ENCODE measurements at places on chromosomes 3 and 15.

DNA sequence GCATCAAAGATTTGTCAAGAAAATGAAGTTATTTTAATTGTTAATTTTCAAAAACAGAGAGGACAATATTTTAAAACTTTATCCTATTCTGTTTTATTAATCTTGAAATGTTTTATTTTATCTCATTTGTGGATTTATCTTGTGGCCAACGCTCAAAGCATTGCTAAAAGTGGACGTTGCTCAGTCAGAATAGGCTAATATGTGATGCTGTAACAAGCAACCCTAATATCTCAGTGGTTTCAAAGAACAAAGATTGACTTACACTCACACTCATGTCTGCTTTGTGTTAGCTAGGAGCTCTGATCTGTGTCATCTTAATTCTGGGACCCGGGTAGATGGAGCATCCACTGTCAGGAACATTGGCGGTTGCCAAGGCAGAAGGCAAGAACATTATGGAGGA lies 86.0 kb upstream of the PLCL2 start:
- DNase-seq, result no peak

DNA sequence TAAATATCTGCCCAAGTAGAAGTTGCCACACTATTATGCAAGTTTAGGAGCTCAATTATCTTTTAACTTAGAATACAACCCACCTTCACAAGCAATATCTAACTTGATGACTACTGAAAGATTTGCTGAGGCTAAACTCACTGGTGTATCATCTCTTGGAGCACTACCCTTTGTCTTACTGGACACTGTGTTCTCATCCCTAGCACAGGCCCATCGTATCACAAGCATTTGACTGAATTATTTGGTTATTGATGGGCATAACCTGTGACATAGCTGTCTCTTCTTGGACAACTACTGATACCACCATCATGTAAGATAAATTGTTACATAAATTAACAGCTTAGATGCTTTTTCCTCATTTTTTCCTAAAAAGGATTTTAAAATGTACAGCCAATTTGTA lies 216.2 kb upstream of the THBS1 start:
- DNase-seq, result no peak

DNA sequence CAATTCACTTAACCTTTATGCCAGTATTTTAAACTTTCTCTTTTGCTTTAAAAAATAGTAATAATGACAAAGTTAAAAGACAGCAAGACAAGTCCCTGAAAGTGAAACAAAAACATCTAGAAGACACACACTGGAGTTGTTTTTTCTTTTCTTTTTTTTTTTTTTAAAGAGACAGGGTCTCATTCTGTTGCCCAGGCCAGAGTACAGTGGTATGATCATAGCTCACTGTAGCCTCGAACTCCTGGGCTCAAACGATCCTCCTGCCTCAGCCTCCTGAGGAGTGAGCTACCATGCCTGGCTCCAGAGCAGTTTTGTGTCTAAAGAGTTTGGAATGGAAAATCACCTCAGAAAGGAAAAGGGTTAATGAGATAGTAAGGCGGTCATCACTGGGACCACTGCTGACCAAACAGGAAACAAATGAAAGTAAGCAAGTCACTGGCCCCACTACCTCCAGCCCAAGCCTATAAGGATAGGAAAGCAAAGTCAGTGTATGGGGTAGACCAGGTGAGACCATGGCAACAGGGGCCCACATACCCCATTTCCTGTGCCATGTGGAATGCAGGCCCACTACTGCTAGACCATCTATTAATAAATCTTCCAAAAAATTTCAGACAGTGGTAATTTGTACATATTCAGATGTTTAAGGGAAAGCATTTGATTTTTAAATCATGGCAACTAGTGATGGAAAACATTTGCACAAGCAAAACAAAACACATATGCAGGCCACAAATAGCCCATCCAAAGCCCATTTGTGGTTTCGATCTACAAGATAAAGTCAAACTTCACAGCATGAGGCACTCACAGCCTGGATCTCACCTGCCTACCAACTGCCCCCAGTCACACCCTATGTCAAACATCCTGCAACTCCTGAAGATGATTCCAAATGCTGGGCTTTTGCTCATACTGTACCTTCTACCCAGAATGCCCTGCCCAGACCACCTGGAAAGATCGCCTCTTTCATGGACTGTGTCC lies 62.6 kb downstream of the OSBPL10 start:
- DNase-seq, result no peak

GRCh38 chr3:151213881-151214280 lies 10.9 kb upstream of the GPR171 start:
- no peak for DNase-seq

GRCh38 chr3:126704494-126705214 lies 614 bp downstream of the CHCHD6 start:
- no peak for DNase-seq

DNA sequence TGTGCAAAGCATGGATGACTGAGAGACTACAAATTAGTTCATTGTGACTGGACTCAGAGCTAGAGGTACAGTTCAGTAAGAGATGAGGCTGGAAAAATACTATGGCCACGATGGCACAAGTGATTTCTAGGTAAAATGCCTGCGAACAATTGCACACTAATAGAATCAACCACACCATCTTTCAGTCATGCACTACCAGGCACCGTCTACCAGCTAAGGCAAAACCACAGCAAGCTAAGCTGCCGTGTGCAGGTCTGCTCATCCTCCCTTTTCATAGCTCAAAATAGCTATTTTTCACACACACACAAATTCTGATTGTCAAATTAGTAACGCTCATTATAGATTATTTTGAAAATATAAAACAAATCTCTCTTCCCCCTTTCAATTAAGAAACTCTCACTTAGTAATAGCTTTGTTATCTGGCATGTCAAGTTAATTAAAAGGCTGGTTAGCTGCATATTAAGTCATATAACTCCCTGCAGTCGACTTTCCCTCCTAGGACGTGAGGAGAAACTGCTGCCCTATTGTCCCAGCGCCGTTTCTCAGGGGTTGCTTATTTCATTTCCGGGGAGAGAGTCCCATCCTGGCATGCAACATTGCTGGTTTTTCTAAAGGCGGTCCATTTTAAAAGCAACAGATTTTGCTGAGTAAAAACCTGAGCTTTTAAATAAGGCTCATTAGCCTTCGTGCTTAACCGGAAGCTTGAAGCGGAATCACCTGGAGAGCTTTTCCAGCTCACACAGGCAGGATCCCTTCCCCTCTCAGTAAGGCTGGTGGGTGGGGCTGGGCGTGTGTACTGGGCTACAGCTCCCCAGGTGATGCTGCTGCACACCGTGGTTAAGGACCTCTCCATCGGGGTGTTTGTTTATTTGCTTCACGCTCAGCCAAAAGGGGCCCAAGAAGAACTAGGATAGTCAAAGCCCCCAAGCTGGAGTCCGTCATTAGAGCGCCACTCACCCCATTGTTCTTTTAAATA lies 16.9 kb upstream of the MEX3B start:
- DNase-seq, result no peak

- DNase-seq, result no peak
These were observed 19.5 kb downstream of the BFSP2 start for GRCh38 chr3:133419151-133419909.

- no peak for DNase-seq
These were observed 85.4 kb downstream of the XXYLT1 start for GRCh38 chr3:195185583-195185982.

- no peak for DNase-seq
These were observed 5.0 kb downstream of the TOMM70 start for GRCh38 chr3:100395679-100396431.

DNA sequence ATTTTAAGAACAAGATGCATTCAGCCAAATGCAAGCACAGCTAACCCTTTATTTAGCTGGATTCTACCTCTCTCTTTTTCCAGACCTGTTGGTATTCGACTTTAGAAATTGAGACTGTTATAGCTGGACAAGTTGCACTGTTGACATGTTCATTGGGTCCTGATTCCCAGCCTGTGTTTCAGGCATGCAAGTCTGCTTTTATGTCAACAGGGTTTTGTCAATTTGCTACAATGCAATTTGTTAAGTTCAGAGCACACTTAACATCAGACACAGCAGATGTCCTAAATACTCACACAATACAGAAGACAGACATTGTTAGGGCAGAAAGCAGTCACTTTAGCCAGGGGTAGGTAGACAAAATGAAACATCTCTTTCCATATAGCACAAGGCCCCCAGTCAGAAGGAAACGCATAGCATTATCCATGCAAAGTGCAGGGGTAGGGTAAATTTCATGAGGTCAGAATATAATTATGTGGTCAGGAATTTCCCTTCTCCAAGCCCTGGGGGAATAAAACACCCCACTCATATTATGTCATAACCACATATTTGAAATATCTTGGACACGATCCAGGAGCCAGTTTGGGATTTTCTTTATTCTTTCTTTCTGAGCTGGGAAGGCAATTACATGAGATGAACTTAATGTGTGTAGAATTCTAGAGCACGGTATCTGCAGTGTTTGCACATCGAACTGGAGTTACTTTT lies 504.1 kb downstream of the NTRK3 start:
- no peak for DNase-seq

- DNase-seq, result no peak
These were observed 14.2 kb downstream of the POC1A start for GRCh38 chr3:52140000-52140399.

DNA sequence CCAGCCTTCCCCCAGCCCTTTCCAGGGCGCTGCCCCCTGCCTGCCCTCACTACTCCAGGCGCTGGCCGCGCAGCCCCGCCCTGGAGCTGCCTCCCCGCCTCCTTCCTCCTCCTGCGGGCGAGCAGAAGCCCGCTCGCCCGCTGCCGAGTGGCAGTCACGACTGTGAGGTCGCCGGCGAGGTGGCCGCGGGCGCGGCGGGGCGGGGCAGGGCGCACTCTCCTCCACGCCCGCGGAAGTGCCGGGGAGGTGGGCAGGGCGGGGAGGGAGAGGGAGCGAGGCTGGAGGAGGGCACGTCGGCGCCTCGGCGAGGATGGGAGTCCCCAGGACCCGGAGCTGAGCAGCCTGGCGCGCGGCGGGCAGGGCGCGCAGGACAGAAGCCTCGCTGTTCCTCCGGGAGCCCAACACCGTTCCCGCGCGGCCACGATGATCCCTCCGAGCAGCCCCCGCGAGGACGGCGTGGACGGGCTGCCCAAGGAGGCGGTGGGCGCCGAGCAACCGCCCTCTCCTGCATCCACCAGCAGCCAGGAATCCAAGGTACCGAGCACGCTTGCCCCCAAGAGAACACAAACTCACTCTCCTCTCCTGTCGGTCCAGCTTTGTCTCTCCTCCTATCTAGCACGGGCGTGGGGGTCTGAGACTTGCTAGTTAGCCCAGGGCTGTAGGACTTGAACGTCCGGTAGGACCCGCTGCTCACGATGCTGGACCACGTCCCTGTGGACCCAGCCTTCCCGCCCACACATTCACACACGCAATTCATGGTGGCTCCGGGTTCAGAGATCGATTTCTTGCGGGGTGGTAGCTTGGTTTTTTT lies at the start of gene STAC:
Gene STAC, plus strand, starts transcription at position 284 of the 811 bp plus-strand sequence. Its CDS starts 140 bp downstream, at position 424.
- DNase-seq, result no peak

DNA sequence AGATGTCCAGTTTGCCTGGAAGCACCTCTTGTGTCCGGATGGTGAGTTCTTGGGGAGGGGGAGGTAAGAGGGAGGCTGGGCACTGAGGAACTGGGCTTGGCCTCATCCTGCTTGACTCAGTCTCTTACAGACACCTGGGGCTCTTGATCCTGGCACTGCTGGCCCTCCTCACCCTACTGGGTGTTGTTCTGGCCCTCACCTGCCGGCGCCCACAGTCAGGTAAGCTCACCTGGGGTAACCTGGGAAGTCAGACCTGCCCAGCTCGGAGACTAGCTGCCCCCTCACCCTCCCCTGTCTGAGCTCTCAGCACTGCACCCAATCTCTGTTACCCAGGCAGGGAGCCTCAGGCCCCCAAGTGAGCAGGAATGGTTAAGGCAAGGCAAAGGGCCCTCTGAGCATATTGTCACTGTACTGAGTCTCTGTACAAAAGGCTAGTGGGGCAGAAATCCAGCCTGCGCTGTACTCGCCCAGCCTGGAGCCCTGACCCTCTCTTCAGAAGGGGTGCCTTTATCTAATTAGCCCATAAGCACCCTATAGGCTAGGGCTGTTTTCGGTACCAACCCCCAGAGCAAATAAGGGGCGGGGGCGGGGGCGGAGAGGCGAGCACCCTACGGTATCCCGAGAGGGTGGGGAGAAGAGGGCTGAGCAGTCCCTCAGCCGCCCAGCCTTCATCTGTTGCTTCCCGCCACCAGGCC lies 2.2 kb upstream of the IL17RC start:
- DNase-seq, result no peak

GRCh38 chr3:139312959-139313358 lies 30.9 kb upstream of the MRPS22 start:
- DNase-seq, result no peak

DNA sequence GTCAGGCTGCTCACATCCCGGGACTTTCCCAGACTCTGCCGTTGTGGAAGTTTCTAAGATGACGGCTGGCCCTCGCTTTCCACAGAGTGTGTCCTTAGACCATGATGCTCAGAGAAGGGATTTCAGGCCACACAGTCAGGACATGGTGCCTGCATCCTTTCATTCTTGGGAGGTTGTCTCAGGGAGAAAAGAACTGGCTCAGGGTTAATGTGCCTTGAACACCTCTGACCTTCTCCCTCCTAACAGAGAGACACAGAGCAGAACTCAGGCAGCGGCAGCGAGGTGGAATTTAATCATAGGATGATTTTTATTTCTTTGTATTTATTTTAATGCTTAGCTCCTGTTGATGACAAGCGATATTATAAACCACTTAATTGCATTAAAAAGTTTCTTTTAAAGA lies 96.9 kb upstream of the ATP2B2 start:
- no peak for DNase-seq

DNA sequence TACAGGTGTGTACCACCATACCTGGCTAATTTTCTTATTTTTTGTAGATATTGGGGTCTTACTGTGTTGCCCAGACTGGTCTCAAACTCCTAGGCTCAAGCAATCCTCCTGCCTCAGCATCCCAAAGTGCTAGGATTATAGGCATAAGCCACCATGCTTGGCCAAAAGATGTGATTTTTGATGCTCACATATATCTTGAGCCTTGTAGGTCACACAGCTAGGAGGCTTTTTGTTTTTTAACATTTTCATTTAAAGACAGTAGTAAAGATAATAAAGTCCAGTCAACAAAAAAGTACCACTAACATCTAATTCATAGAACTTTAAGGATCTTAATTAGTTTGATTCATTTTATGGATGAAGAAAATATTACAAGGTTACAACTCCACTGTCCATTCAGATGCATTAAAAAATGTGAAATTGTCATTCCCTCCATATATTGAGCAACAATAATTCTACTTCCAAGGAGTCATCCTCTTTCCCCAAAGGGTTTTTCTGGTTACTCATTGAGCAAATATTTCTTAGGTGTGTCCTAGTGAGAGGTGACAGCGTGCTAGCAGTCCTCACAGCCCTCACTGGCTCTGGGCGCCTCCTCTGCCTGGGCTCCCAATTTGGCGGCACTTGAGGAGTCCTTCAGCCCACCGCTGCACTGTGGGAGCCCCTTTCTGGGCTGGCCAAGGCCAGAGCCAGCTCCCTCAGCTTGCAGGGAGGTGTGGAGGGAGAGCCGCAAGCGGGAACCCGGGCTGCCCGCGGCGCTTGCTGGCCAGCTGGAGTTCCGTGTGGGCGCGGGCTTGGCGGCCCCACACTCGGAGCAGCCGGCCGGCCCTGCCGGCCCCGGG lies 8.3 kb upstream of the TASOR start:
- DNase-seq, result no peak
